Cerebellar cortex (tissue), 1 donor: ENCODE measurements at places on chromosomes 11 and 22.

DNA sequence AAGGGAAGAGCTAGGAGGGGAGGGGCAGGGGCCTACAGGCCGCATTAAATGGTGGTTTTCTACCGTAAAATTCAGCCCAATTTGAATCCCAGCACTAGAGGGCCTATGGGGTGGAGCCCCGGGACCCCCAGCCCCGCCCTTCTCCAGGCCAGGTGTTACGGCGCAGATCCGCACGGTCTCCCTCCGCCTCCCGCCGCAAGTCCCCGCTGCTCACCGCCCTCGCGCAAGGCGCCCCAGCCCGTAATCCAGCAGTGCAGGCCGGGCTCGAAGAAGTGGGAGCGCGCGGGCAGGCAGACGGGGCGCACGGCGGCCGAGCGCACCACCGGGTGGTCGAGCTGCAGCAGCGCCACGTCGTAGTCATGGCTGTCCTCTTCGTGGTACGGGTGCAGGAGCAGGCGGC is 17.3 kb downstream of the KCTD17 start:
- DNase-seq: no peak

- DNase-seq: no peak
These were observed 29.1 kb upstream of the LMO2 start for GRCh38 chr11:33920838-33921613.

DNA sequence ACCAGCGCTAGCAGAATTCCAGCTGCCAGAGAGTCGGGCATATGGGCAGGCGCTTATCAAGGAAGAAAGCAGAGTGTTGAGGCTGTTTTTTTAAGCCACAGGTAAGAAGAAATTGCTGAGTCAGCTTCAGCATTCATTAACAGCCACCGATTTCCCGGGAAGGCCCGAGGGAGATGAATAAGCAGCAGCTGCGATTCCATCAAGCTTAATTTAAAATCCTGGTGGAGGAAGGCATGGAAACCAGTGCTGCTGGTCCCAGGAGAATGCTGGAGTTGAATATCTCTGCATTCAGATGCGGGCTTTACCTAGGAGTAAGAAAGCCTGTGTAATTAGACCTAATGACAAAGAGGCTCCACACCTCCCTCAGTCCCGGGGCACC is 168.8 kb downstream of the BRD1 start:
- DNase-seq: no peak

DNA sequence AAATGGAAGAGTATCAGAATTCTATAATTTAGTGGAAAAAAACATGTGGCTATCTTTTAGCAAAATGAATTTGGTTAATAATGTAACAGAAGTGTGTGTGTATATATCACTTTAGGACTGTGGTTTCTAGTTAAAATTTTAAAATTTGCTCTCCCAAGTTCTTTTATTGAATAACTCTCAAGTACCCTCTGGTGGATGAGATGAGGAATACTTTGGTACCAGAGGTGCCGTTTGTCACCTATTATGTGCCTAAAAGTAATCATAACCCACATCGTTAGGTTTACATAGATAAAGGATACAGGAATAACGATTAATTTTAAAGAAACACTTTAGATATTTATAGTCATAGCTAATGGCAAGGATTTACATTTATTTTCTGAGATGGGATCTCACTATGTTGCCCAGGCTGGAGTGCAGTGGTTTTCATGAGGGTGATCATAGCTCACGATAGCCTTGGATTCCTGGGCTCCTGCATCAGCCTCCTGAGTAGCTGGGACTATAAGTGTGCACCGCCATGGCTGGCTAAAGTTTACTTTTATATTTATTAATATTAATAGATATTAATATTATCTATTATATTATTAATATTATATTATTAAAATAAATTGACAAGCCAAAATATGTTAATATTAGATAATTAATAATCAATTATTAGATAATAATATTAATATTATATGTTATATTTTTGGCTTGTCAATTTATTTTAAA is 66.7 kb upstream of the CAPRIN1 start:
- DNase-seq: no peak

DNA sequence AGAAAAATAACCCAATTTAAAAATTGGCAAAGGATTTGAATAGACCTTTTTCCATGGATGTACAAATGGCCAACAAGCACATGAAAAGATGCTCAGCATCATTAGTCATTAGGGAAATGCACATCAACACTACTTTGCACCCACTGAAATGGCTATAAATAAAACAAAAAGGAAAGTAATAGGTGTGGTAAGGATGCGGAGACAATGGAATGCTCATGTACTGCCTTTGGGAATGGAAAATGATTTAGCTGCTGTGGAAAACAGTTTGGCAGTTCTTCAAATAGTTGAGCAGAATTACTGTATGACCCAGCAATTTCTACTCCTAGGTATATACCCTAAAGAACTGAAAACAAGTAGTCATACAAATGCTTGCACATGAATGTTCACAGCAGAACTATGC is 37.4 kb downstream of the LARGE2 start:
- no peak for DNase-seq

- no peak for DNase-seq
These were observed 12.6 kb downstream of the UVRAG start for GRCh38 chr11:75827562-75827961.

DNA sequence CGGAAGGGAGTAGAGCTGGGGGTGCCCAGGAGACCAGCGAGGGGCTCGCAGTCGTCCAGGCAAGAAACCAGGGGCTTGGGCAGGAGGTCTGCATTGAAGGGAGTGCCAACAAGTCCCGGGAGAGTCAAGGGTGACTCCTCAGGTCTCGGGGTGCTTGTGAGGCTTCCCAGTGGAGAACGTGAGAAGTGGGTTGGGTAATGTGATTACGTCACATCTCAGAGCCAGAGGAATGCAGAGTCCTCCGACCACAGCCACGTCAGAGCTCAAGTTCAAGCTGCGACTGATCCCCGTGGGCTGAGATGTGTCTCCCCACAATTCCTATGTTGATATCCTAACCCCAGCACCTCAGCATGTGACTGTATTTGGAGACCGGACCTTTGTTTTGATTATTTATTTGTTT is 89.7 kb upstream of the SHANK2 start:
- DNase-seq: no peak

DNA sequence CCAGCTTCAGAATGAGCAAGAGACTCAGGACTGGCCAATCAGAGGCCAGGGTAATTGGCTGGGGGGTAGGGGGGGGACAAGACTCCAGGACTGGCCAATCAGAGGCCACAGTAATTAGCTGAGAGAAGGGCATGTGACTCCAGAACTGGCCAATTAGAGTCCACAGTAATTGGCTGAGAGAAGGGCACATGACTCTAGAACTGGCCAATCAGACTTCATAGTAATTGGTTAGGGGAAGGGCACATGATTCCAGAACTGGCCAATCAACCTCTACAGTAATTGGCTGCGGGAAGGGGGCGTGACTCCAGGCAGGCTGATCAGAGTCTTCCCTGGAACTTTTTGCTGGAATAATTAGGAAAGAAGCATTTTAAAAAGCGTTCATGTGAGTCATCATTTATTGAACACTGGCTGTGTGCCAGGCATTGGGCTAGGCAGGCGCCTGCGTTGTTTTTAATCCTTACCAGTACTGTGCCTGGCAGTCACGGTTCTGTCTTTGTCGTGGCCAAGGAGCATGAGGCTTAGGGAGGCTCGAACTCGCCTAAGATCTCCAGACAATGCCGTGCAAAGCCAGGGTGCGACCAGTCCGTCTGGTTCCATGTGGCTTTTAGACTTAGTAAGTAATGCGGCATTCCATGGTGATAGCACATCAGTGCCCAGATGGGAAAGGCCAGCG is 508.1 kb downstream of the TBC1D22A start:
- no peak for DNase-seq

GRCh38 chr11:102318469-102318868 is 1.2 kb downstream of the BIRC3 start:
- DNase-seq: no peak

DNA sequence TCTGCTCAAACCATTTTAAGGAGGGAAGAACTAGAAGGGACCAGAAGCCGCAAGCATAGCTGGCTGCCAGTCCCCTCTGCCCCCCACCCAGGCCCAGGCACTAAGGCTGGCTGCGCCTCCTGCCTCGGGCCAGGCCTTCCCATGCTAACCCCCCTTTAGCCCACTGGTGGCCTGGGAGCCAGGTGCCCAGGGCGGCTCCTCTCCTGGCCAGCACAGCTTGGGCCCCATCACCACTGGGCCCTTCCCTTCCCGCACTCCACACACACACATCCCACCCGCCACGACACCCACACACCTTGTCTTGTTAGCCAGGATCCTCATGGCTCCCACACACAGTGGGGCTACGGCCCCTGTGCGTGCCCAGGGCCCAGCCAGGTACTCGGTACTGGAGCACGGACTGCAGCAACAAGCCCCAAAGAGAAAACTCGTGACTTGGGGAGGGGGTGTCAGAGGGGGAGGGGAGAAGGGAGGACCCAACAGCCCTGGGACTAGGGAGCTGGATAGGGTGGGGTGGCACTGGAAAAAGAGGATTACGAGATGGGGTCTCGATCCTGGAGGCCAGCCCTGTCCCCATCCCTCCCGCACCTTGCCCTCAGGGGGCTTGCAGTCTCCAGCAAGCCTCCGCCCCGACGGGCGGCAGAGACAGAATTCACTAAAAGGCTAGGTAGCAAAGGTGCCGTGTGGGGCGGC is 16.0 kb downstream of the BCL9L start:
- peak; percentile 30 for DNase-seq

GRCh38 chr11:7648264-7648663 is 25.0 kb downstream of the CYB5R2 start:
- no peak for DNase-seq

- no peak for DNase-seq
These were observed 193.5 kb downstream of the UVRAG start for GRCh38 chr11:76008474-76008873.

GRCh38 chr11:95556342-95557163 is 233.0 kb downstream of the FAM76B start:
- peak; percentile 5 for DNase-seq

- peak; percentile 31 for DNase-seq
These were observed at the start of gene FBLN1 for GRCh38 chr22:45502215-45503049. FBLN1 (plus strand) TSS chr22:45502883; CDS start chr22:45502986, 103 bp downstream.

- peak; percentile 64 for DNase-seq
These were observed 387.9 kb downstream of the BUD13 start for GRCh38 chr11:116384876-116385275.

- DNase-seq: no peak
These were observed 15.5 kb upstream of the TAB1 start for GRCh38 chr22:39383841-39384625.

- peak; percentile 95 for DNase-seq
These were observed 4.7 kb downstream of the C11orf52 start for GRCh38 chr11:111923351-111923788.
